ENCODE measurements at places on chromosomes 5 and 9. TPM values are rescaled to one million over a fixed set of nuclear protein-coding genes. Genes with fewer than 3 reads are reported as not detected.

TRMO gene
- total RNA-seq, result 15.2 TPM

CARTPT gene
- total RNA-seq, result not detected

FAM240B gene
- not detected for total RNA-seq

ADGRD2 gene
- not detected for total RNA-seq

KIF20A gene
- 16.9 TPM for total RNA-seq

DNA sequence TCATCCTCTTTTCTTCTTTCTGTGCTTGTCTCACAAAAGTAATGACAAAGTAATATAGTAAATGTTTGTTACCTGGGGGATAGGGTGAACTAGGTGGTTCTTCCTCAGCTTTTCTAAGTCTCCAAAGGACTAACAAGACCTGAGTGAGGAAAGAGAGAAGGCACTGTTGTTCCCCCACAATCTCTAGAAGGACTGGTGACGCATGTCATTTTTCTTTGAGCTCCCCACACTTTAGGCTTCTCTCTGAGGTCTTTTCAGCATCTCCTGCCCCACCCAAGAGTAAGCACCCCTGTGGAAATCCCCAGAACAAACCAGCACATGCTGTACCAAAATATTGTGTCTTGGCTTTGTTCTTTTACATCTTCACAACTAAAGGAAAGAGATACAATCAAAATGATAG lies 2.4 kb upstream of the IL7R start:
- no peak for DNase-seq

- no peak for DNase-seq
These were observed 313.5 kb upstream of the PANK3 start for GRCh38 chr5:168892618-168893186.

DNA sequence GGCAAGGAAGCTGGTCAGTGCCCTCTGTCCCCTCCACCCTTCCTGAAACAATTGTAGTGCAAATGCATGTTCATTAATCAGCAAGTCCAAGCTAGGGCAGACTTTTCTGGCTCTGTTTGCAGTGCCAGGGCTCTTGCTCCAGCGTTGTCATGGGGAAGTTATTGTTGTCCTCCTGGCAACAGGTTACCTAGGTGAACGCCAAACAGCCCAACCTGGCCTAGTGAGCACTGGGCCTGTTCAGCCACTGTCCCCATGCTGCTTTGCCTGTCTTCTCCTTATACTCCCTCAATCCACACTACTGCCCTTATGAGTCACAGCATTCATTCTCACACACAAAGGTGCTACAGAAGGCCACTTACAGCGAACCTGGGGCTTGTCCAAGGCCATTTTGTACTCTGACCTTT lies 34.5 kb upstream of the GLIS3 start:
- DNase-seq, result no peak

DNA sequence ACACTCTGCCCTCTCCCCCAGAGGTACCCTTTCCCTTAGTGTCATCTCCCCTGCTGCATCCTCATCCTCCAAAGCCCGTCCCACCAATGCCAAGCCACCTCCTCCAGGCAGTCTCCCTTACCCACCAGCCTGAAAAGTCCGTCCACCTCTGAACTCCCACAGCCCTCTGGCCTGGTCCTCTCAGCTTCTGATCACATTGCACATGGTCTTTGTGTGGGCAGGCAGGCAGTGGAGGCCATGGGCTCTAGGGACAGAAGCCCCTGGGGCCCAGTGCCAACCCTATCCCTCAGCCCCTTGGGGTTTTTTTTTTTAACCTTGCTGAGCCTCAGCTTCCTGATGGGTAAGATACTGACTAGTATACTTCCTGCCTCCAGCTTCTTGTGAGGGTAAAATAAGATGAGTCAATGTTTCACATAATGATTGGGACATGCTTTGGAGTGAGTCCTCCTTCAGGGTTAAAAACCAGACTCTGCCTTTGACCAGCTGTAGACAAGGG lies 19.4 kb downstream of the CSF1R start:
- peak; percentile 61 for DNase-seq

- no peak for DNase-seq
These were observed 208.7 kb downstream of the CCDC171 start for GRCh38 chr9:15761551-15761950.

DNA sequence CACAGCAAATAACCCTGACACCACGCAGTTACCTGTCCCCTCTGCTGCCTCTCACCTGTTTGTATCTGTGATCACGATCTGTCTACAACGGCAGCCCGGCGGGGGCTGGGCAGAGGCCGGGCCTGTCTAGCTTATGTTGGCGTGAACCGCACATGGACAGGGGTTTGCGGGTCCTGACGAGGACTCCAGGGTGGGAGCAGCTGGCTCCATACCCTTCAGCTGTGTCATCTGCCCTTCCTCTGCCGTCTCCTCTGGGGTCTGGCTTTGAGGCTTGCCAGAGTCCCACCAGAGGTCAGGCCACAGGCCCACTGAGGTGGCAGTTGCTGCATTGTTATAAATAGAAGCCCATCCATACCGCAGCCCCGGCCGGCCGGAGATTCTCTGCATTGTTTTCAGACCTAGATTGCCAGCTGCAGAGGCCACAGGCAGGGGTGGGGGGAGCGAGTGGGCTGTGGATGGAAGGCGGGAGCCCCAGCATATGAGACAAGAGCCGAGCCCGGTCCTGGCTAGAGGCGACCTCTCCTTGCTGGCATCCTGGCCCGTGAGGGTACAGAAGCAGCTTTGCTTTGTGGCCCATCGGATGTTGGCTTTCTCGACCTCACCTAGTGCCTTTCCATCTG lies 37.8 kb downstream of the FAM78A start:
- no peak for DNase-seq

DNA sequence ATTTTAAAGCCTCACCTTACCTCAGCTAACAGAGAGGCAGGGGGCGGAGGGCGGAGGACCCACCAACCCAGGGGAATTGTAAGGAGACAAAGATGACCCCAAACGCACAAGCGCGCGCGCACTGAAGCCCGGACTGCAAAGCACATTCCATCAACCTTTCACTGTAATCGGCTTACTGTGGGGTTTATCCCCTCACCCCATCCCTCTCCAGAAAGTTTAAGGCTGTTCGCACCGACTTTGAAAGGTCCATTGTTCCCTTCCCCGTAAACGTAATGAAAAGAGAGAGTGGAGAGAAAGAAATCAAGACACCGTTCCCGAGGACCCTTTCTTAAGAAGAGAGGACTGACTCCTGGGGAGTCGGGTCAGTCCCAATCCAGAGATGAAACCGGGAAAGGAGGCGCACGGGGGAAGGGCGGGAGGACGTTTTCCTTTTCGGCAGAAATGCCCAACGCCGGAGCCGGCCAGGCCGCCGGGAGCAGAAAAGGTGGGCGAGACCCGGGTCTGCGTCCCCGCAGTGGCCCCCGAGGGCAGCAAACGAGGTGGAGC lies 464 bp downstream of the CEMIP2 start:
- no peak for DNase-seq

GRCh38 chr9:93826209-93826608 lies 128.9 kb downstream of the BARX1 start:
- no peak for DNase-seq

GRCh38 chr5:13998254-13998653 lies 53.8 kb upstream of the DNAH5 start:
- no peak for DNase-seq

DNA sequence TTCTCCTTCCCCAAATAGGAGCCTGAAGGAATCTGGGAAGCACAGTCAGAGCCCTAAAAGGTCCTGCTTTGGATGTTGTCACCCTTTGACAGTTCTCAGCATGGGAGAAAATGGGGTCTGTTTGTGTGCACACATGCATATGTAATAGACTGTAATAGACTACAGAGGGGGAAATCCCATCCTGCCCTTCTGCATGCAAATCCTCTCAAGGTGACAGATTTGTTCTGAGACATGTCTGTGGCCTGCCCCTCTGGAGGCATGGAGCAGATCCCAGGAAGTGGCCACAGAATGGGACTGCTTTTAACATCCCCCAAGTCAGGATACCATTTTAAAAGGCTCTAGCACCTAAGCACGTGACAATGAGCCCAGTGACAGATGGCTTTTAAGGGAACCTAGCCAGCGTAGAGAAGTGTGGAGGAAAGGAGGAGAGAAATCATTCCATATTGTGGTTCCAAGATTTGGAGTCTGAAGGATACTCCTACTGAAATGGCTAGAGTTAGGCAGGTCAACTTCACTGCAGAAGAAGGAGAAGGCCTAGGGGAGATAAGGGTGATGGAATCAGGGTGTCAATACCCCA lies 483.5 kb downstream of the SPOCK1 start:
- no peak for DNase-seq

GRCh38 chr5:169706071-169706470 lies 69.0 kb downstream of the DOCK2 start:
- no peak for DNase-seq

GRCh38 chr5:14495301-14495700 lies 86.3 kb upstream of the OTULINL start:
- DNase-seq, result no peak

Data from Karpas-422 (cell line).